WTC11 (cell line): ENCODE measurements at places on chromosomes 11 and 22. TPM values are rescaled to one million over a fixed set of nuclear protein-coding genes. Genes with fewer than 3 reads are reported as not detected.

- H3K27ac ChIP-seq = no peak overlapping the region
- H3K4me3 ChIP-seq = peak overlapping the region; percentile 78
- H3K27me3 ChIP-seq = peaks cover 12% of the 10 kb centered on the region
- peaks cover 26% of the 10 kb centered on the region for H3K4me1 ChIP-seq
- no peak for DNase-seq
Observed at GRCh38 chr11:33734441-33735270, 1.6 kb downstream of the CD59 start.

- H3K4me1 ChIP-seq = no peaks in the 10 kb centered on the region
- H3K36me3 ChIP-seq = no peaks in the 10 kb centered on the region
- no peak overlapping the region for H3K4me3 ChIP-seq
- no peak for DNase-seq
- no peak overlapping the region for H3K27ac ChIP-seq
- H3K27me3 ChIP-seq = 0 out of 2 replicates have a peak, but pooled peaks cover 5% of the 10 kb centered on the region
Observed at GRCh38 chr22:35600476-35600875, 16.7 kb downstream of the MB start.

DNA sequence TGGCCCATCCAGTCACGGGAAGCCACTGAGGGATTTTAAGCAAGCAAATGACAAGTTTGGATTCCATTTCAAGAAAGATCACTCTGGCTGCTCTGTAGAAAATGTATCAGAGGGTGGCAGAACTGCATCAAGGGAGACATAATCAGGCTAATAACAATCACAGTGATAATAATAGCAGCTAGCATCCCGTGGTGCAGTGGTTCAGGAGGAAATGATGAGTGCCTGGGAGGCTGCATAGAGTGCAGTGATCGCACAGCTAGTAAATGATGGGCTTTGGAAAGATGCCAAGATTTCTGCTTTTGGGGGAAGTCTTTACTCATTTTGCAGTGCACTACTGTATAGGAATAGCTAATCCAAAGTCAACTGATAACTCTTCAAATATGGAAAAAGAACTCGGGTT is 35.8 kb downstream of the TNRC6B start:
- no peak overlapping the region for H3K4me3 ChIP-seq
- H3K4me1 ChIP-seq = peaks cover 77% of the 10 kb centered on the region
- H3K36me3 ChIP-seq = no peaks in the 10 kb centered on the region
- no peak for DNase-seq
- H3K27me3 ChIP-seq = no peaks in the 10 kb centered on the region
- H3K27ac ChIP-seq = peak overlapping the region; percentile 8; the same call in 1 of the 2 replicates

Gene RPL3
- total RNA-seq = 3,009 to 3,279 TPM (median 3,249 TPM) in 3 replicates

Gene OR51G1
- total RNA-seq = not detected in 3 replicates

Gene SMTNL1
- 0.26 to 0.39 TPM (median 0.34 TPM) in 3 replicates for total RNA-seq

- no peak overlapping the region for H3K27ac ChIP-seq
- no peak overlapping the region for H3K4me3 ChIP-seq
- H3K36me3 ChIP-seq = no peaks in the 10 kb centered on the region
- peaks cover 26% of the 10 kb centered on the region for H3K4me1 ChIP-seq
- DNase-seq = no peak
Observed at GRCh38 chr22:29473001-29473400, 7.0 kb upstream of the NEFH start.

- H3K4me1 ChIP-seq = peaks cover 46% of the 10 kb centered on the region
- H3K27me3 ChIP-seq = no peaks in the 10 kb centered on the region
- H3K36me3 ChIP-seq = no peaks in the 10 kb centered on the region
- no peak overlapping the region for H3K4me3 ChIP-seq
Observed at GRCh38 chr11:95991545-95991944, 67.6 kb upstream of the MTMR2 start.

DNA sequence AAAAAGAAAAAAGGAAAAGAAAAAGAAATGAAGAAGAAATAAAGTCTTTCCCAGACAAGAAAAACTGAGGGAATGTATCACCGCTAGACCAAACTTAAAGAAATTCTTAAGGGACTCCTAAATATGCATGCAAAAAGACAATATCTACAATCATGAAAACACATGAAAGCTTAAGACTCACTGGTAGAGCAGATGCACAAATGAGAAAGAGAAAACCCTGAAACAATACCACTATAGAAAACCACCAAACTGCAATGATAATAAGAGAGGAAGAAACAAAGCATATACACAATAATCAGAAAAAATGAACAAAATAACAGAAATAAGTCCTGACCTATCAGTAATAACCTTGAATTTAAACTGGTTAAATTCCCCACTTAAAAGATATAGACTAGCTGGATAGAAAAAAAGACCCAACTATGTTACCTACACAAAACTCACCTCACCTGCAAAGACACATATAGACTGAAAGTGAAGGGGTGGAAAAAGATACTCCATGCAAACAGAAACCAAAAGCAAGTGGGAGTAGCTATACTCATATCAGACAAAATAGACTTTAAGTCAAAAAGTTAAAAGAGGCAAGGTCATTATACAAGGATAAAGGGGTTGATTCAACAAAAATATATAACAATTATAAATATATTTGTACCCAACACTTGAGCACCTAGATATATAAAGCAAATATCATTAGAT is 61.3 kb upstream of the NARS2 start:
- no peak overlapping the region for H3K4me3 ChIP-seq
- peaks cover 9% of the 10 kb centered on the region for H3K36me3 ChIP-seq
- H3K27me3 ChIP-seq = peaks cover 12% of the 10 kb centered on the region; the same call in 1 of the 2 replicates
- DNase-seq = no peak

GRCh38 chr11:113697111-113697510 is 9.0 kb downstream of the TMPRSS5 start:
- H3K27ac ChIP-seq = no peak overlapping the region
- 0 out of 2 replicates have a peak, but pooled peaks cover 3% of the 10 kb centered on the region for H3K36me3 ChIP-seq
- no peak overlapping the region for H3K4me3 ChIP-seq
- H3K4me1 ChIP-seq = no peaks in the 10 kb centered on the region; the same call in 1 of the 2 replicates

Gene APOBEC3B
- total RNA-seq = 4.0 to 7.5 TPM (median 6.4 TPM) in 3 replicates

- H3K36me3 ChIP-seq = no peaks in the 10 kb centered on the region
- no peak overlapping the region for H3K4me3 ChIP-seq
- H3K27ac ChIP-seq = no peak overlapping the region
Observed at GRCh38 chr22:27378311-27378800, 423.2 kb downstream of the MN1 start.

- H3K4me1 ChIP-seq = peaks cover 40% of the 10 kb centered on the region
- no peak overlapping the region for H3K27ac ChIP-seq
- no peak for DNase-seq
- no peak overlapping the region for H3K4me3 ChIP-seq
Observed at GRCh38 chr22:48342732-48343131, 1484.9 kb downstream of the BRD1 start.
